Pulmonary artery endothelial cell (primary cell): ENCODE measurements at places on chromosomes 11 and 22. TPM values are rescaled to one million over a fixed set of nuclear protein-coding genes. Genes with fewer than 3 reads are reported as not detected.

The TLCD5 gene
- 6.0 and 6.4 TPM in 2 replicates for total RNA-seq

The OR4D9 gene
- total RNA-seq, result not detected in 2 replicates

The TPH1 gene
- total RNA-seq, result under 0.01 TPM in 1 of 2 replicates, not detected in the other

The RASSF10 gene
- total RNA-seq, result 0.26 TPM in 1 of 2 replicates, not detected in the other

The DEFB131B gene
- total RNA-seq, result not detected in 2 replicates

The MMP1 gene
- 450 and 1,378 TPM in 2 replicates for total RNA-seq

The FAM180B gene
- total RNA-seq, result 0.07 TPM in 1 of 2 replicates, not detected in the other

The MYO7A gene
- 0.13 and 0.18 TPM in 2 replicates for total RNA-seq

The ADAMTS15 gene
- total RNA-seq, result under 0.01 and 0.07 TPM in 2 replicates

The GGT5 gene
- total RNA-seq, result 1.8 and 7.0 TPM in 2 replicates

The MYBPC3 gene
- total RNA-seq, result not detected in 2 replicates

The FIBIN gene
- total RNA-seq, result not detected in 2 replicates

The PHF21A gene
- 5.4 TPM in 2 replicates for total RNA-seq

The MYRF gene
- total RNA-seq, result 0.28 and 0.33 TPM in 2 replicates

The ACR gene
- 0.13 TPM in 1 of 2 replicates, not detected in the other for total RNA-seq

The TOB2 gene
- total RNA-seq, result 17.1 and 25.4 TPM in 2 replicates
